Activated naive CD4-positive, alpha-beta T cell (primary cell): ENCODE measurements at places on chromosomes 16 and 17.

- no peak for DNase-seq
Observed at GRCh38 chr16:68179196-68179795, 56.6 kb downstream of the ESRP2 start.

GRCh38 chr16:72896485-72897118 lies 151.3 kb downstream of the ZFHX3 start:
- DNase-seq, result no peak

DNA sequence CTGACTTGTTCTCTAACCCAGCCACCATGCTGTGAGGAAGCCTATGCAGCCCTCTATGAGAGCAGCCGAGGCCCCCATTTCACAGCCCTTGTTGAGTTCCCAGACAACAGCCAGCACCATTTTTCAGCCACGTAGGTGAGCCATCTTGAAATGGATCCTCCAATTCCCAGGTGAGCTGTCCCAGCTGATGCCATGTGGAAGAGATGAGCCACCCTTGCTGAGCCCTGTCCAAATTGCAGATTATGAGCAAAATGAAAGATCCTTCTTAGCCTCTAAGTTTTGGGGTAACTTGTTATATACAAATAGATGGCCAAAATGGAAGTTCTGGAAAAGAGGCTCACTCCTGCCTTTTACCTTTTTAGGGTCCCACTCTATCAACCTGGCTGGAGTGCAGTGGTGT lies 25.7 kb upstream of the TIMP2 start:
- no peak for DNase-seq

GRCh38 chr16:30166202-30166902 lies 17.1 kb upstream of the CORO1A start:
- no peak for DNase-seq

DNA sequence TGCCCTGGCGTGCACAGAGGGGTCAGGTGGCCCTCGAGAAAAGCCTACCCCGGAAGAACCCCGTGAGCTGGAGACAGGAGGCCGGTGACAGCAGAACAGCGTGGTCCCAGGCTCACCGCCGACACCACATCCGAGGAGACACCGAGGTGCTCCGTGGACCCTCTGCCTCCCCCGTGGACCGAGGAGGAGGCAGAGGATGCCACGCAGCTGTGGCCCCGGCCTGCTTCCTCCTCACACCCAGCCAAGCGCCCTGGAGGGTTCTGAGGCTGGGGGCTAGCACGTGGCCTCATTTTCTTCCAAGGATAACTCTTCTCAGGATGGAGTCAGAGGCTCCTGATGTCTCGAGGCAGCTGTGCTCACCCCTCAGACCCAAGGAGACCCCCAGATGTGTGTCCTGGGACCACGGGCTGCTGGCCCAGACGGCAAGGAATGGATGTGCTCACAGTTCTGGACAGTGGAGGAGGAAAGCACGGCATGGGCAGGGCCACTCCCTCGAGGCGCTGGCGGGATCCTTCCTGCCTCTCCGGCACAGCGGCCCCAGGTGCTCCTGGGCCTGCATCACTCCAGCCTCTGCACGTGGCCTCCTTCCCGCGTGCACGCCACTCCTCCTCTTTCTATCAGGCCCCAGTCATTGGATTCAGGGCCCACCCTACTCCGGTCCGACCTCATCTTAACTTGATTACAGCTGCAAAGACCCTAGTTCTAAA lies 4.4 kb upstream of the PVALEF start:
- no peak for DNase-seq

DNA sequence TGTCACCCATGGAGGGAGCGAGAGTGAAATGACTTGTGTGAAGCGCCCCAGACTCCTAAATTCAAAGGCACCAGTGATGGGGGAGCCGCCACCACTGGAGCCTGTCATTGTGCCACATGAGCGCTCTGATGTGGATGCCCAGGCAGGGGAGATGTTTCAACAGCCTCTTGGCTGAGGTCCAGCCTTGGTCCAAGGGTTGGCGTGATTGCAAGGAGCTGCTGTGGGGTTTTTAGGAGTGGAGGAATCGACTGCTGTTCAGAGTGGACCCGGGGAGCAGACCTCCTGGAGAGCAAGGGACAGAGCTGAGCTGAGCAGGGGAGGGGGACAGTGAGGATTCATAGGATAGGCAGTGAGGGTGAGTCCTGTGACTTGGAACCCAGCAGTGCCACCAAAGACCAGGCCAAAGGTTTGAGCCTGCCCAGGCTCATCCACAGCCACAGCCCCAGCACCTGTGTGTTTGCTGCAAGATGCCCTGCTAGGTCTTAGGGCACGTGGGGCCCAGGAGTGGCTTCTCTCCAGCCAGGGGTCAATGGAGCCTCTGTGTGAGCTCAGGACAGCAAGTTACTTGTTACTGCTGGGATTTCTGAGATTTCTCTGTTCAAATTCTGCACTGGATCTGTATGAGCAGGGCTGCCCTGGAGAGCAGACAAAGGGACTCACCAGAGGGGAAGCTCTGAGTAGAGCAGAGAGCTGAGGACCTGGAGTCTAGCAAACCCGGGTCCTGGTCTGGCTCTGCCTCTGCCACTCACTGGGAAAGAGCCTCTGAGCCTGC lies 20.3 kb downstream of the RHBDL3 start:
- no peak for DNase-seq

- peak; percentile 67 for DNase-seq
Observed at GRCh38 chr17:7280519-7281073, 922 bp upstream of the SLC2A4 start.
